Small intestine (tissue), 16 donors: ENCODE measurements at places on chromosomes 3 and 15. TPM values are rescaled to one million over a fixed set of nuclear protein-coding genes. Genes with fewer than 3 reads are reported as not detected.

- no peak for DNase-seq
These were observed 32.7 kb downstream of the MME start for GRCh38 chr3:155112661-155113389.

DNA sequence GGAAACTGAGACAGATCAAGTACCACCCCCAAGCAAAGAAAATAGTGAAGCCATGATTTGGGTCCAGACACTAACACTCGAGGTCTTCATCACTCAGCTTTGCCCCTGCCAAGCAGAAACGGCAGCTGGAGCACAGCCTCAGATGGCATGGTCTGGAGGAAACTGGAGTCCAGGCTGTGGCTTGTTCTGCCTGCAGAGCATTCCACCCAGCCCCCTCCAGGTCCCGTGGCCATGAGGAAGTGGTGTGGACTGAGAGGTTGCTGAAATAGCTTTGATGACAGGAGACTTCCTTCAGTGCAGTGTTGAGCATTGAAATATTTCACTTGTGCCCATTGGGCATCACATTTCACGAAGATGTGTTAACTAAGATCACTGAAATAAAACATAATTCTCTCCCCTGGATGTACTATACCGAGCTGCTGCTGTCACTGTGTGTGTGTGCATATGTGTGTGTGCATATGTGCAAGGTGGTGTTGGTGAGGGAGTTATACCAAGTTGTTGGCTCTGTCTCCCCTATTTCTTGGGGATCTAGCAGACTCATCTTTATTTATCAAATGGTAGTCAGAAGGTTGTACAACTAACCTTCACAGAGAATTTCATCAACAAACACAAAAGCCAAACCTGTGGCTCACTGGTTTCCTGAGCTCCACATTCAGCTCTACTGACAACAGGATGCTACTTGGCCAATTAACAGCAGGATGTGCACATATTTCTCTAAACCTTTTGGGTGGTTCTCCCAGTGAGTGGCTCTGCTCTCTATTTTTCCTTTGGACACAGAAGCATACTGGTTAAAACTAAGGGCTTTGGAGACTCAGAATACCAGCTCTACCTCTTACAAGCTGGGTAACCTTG is 660.1 kb upstream of the CFAP20DC start:
- H3K4me3 ChIP-seq, result no peak overlapping the region
- H3K27me3 ChIP-seq, result no peaks in the 10 kb centered on the region
- no peak for DNase-seq
- no peaks in the 10 kb centered on the region for H3K36me3 ChIP-seq
- no peak overlapping the region for H3K27ac ChIP-seq

- no peak overlapping the region for H3K4me3 ChIP-seq
- H3K27ac ChIP-seq, result peak overlapping the region; percentile 16
- peaks cover 8% of the 10 kb centered on the region for H3K27me3 ChIP-seq
- no peak for DNase-seq
- no peaks in the 10 kb centered on the region for H3K36me3 ChIP-seq
These were observed 20.0 kb upstream of the PRR23E start for GRCh38 chr3:127172781-127173515.

FLNB gene
- 268 TPM for polyA plus RNA-seq

- H3K27ac ChIP-seq, result peak overlapping the region; percentile 57
- peak; percentile 25 for DNase-seq
- H3K27me3 ChIP-seq, result no peaks in the 10 kb centered on the region
- no peaks in the 10 kb centered on the region for H3K36me3 ChIP-seq
These were observed 4.9 kb upstream of the MAGEF1 start for GRCh38 chr3:184716622-184717398.

DNA sequence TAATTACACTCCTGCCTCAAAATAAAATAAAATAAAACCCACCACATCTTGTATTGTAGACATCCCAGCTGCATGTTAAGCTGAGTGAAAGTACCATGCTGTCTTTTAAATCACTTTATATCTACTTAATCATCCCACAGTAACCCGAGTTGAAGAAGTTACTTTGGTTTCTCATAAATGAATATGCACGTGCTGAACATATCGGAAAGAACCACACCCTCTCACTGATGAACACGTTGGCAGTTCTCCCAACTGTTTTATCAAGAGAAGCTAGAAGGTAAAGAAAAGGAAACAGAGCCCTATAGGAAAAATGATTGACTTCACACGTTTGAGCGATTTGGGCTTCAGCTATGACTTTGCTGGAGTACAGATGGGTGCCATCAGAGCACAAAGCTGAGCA is 15.9 kb upstream of the TM4SF19 start:
- no peak overlapping the region for H3K4me3 ChIP-seq
- no peak overlapping the region for H3K27ac ChIP-seq
- no peak for DNase-seq
- peaks cover 11% of the 10 kb centered on the region for H3K36me3 ChIP-seq

DNA sequence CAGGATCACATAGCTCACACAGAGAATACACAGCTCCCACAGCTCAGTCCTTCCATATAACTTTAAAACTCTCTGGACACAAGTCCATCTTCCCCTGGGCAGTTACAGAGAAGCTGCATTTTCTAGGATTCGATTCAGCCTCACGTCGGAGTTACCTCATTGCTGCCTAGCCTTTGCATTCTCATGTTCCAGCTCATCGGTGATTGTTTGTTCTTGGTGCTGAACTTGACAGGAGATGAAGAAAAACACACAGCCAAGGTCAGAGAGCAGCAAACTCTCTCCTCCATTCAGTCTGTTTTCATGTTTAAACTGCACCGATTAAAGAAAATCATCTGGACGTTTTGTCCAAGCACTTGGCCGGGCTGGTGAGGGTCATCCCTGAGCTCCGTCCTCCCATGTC is 375.5 kb upstream of the CFAP20DC start:
- no peak overlapping the region for H3K4me3 ChIP-seq
- no peak overlapping the region for H3K27ac ChIP-seq
- H3K4me1 ChIP-seq, result no peaks in the 10 kb centered on the region

DNA sequence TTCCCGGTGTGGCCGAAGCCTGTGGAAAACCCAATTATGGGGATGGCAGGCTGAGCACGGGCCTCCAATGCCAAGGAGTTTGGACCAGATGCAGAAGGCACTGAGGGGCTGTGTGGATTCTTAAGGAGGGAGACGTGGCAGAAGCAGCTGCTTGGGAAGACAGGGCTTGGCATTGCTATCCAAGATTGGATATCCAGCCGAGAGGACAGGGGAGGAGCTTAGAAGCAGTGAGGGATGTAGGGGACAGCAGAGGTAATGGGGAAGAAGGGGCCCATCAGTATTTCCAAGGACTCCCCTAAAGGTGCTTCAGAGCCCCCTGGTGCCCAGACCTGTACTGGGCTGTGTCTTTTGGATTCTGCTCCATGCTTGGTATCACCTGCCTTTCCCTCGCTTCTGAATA is 112.8 kb upstream of the TLE3 start:
- no peak overlapping the region for H3K27ac ChIP-seq
- H3K4me1 ChIP-seq, result no peaks in the 10 kb centered on the region
- H3K36me3 ChIP-seq, result no peaks in the 10 kb centered on the region
- H3K4me3 ChIP-seq, result no peak overlapping the region

- no peak overlapping the region for H3K27ac ChIP-seq
- no peak for DNase-seq
- no peaks in the 10 kb centered on the region for H3K27me3 ChIP-seq
These were observed 50.8 kb upstream of the MRPS22 start for GRCh38 chr3:139292711-139293664.

SERINC4 gene
- polyA plus RNA-seq, result 0.45 TPM

SGO1 gene
- 5.1 TPM for polyA plus RNA-seq
